ENCODE measurements at places on chromosomes 1 and 21.

DNA sequence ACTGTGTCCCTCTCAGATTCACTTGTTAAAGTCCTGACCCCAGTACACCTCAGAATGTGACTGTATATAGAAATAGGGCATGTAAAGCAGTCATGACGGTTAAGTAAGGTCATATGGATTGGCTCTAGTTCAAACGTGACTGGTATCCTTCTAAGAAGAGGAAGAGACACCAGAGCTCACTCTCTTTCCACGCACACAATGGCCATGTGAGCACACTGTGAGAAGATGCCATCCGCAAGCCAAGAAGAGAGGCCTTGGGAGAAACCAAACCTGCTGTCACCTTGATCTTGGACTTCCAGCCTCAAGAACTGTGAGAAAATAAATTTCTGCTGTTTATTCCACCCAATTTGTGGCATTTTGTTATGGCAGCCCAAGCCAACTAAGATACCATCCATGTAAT lies 56.8 kb upstream of the IRF2BP2 start:
- no peak for DNase-seq

- DNase-seq = no peak
Observed at GRCh38 chr1:211281320-211282022, 22.3 kb downstream of the RCOR3 start.

- DNase-seq = no peak
Observed at GRCh38 chr1:45008076-45008475, 3.0 kb downstream of the HECTD3 start.

DNA sequence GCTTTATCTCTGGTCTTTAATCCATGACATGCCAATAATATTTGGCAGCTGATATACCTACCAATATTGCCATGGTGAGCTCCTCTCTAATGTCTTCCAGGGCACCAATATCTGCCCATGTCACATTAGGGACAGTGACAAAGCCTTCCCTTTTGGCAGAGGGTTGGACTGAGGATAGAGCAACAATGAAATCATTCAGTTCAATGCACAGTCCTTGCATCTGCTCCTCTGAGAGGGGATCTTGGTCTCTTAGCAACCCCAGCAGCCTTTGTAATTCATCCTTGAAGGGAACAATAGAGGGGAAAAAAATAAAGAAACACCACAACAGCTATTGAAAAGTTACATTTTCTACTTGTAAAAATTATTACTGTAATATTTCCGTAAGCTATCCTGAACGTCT lies 42.3 kb downstream of the NVL start:
- no peak for DNase-seq
